Stimulated activated CD4-positive, alpha-beta T cell treated with anti-CD3 and anti-CD28 coated beads, TNF-alpha, amount 100 ng/mL, for 1 hour (primary cell): ENCODE measurements at places on chromosomes 7 and 10.

DNA sequence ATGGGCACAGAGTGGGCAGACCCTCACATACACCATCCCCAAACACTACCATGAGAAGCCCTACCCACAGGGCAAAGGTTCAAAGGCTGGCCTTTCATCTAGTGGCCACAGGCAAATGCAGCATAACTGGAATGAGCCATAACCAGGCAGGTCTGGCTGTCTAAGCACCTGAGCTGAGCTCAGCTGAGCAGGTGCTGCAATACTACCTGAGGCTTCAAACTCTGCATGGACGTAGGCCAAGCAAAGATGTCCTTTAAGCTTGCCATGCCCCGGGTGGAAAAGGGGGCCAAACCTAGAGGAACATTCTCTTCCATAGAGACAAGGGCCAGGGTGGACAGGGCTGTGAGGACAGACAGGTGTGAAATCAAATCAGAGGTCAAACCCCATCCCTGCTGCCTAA lies 65.3 kb upstream of the CAMK2B start:
- no peak for DNase-seq

DNA sequence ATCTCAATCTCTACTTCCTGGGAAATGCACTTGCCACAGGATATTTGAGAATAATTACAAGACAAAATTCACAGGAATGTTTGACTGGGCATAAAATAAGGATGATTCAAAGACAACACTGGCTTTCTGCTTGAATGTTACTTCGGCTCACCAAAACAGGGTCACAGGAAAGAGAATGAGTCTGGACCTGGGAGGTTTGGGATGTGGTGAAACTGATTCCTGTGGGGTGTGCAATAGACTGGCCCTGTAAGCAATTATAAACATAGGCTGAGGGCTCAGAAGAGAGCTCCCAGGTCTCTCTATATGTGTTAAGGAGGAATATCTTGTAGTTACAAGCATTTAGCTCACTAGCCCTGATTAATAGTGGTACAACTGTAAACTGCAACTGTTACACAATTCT lies 613.9 kb upstream of the CELF2 start:
- no peak for DNase-seq

- no peak for DNase-seq
Observed at GRCh38 chr7:7103343-7104313, 78.7 kb upstream of the C1GALT1 start.

DNA sequence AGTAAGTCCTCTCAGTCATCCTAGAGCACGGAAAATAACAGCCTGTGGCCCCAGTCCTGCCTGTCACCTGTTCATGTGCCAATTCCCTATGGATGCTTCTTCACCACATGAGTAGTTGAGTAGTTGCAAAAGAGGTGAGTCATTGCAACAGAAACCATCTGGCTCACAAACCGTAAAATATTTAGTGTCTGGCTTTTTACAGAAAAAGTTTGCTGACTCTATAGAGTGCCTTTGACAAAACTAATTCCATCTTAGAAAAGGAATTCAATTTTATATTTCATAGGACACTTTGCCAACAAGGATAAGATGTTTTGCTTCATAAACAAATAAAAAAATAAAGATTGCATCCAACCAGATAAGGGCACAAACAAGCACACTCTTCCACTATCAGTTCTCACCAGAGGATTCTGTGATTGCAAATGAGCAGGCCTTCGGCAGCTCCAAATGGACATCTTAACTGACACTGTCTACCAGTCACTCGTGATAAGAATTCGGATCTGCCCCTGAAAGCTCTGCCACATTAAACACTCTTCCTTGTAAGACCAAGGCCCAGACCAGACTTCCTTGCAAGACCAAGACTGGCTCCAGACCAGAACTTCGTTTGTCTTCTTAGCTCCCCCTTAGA lies 242.7 kb upstream of the SEMA3C start:
- DNase-seq, result no peak

GRCh38 chr7:20374399-20374798 lies 43.7 kb downstream of the ITGB8 start:
- DNase-seq, result no peak

DNA sequence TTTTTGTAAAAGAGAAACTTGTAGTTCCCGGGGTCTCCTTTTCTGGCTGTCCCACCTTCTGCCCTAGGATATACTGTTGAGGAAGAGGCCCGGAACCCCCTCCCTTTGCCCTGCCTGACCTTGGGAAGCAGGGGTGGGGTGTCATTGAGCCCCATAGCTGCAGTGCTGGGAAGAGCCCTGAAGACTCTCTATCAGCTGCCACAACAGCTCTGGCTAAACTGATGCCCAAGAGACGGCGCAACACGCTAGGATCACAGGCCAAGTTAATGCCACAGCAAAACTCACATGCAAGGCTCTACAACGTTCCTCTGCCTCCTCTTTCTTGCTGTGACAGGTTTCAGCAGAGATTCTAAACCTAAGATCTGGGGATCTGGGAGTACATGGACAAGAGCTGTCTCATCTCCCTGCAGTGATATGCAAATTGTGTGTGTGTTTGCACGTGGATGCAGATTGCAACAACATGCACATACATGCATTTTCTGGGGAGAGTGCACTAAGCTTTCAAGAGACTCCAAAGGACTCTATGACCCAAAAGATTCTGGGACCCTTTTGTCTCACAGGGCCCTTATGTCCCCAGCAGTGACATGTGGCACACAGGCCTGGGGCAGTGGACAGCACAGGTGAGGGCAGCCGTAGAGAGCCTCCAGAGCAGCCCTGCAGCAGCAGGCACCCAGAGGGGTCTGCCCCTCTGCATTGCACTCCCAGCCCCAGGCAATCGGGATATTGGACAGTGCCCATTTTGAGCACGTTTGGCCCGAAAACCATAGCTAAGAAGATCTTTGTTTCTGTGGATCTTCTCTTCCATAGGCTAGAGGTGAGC lies 2.5 kb downstream of the RASSF4 start:
- no peak for DNase-seq

GRCh38 chr7:101465576-101466196 lies 103.0 kb downstream of the COL26A1 start:
- DNase-seq, result no peak
